MCF 10A (cell line): ENCODE measurements at places on chromosomes 16 and 17.

DNA sequence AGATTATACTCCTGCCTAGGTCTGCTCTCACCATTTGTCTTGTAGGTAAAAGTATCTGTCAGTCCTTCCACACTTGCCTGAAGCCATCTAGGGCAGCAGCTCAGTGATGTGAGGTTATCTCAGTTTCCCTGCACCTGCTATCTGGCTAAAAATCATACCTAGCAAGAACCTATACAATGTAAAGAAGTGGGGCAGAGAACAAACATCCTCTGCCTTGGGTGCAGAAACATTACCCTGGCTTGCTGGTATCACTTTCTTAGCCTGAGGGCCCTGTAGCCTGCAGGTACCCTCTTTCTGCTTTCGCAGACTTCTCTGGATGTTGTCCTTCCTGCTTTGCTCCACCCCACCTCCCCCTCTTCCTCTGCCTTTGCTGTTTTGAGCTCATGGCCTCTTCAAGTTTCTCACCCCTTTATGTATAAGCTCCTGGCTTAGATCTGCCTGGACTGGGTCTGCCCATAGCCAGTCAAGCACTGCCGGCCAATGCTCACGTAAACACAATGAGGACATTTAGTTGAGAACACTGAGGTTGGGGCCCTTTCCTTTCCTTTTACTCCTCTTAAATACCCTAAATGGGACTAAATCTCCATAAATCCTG is 8.7 kb upstream of the SDK2 start:
- no peak for DNase-seq

- DNase-seq: peak; percentile 26
Measured at GRCh38 chr17:66564992-66565465, 262.6 kb downstream of the PRKCA start.

- peak; percentile 34 for DNase-seq
Measured at GRCh38 chr16:79328402-79329165, 272.0 kb downstream of the MAF start.

- peak; percentile 38 for DNase-seq
Measured at GRCh38 chr16:46857368-46857945, 26.5 kb upstream of the C16orf87 start.

DNA sequence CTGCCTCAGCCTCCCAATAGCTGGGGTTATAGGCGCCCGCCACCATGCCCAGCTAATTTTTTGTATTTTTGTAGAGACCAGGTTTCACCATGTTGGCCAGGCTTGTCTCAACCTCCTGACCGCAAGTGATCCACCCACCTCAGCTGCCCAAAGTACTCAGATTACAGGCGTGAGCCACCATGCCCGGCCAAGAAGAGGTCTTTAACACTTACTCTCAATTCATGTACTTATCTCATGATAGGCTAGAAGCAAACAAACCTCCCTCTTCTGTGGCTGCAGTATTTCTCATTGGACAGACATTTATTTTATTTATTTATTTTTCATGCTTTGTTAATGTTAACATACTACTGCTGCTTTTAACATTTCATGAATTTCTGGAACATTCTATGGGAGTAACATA is 7.0 kb upstream of the NT5C start:
- DNase-seq: no peak

GRCh38 chr17:72602517-72603419 is 481.9 kb downstream of the SOX9 start:
- DNase-seq: peak; percentile 91

- no peak for DNase-seq
Measured at GRCh38 chr17:27747462-27748359, 52.6 kb downstream of the NOS2 start.

DNA sequence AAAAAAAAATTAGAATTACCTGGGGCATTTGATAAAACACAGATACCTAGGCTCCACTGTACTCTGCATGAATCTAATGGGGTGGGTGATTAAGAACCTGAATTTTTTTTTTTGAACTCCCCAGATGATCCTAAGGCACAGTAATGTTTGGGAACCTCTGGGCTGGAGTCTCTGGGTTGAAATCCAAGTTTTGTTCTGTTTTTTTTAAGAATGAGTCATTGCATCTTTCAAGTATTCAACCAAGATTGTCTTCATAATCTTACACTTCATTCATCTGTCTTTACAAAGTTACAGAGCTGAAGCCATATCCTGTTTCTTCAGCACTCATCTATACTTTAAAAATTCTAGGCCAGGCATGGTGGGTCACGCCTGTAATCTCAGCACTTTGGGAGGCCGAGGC is 52.6 kb downstream of the PIGL start:
- peak; percentile 28 for DNase-seq

DNA sequence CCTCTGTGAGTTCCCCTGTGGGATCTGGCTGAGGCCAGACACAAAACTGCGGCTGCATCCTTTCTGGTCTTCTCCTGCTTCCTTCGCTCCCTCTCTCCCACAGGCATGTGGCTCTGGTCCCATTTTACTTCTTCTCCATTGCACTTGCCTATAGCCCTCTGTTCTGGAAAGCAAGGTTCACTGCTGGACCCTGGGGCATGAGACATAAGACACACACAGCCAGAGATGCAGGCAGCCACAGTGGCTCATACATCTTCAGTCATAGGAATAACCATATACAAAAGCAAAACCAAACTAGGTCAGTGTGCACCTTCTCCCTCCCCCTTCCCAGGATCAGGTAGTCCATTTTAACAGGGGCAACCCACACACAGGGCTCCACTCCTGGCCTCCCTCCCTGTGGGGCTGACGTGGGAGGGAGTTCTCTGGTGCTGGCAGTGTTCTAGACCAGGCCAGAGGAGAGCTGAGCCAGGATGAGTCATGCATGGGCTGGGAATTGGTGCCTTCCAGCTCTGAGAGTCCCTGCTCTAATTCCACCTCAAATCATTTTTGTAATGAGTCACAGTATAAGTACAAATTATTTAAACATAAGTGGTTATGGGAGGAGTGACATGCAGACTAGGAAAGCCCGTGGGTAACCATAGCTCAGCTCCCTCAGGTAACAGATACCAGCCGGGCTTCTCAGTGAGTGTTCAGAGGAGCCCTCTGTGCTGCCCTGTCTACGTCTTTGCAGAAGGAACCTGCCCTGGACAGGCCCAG is 58.0 kb downstream of the ASIC2 start:
- DNase-seq: peak; percentile 95

- DNase-seq: no peak
Measured at GRCh38 chr17:42178817-42179216, 2.1 kb downstream of the KCNH4 start.

- no peak for DNase-seq
Measured at GRCh38 chr16:50169555-50170096, 16.5 kb downstream of the TENT4B start.

DNA sequence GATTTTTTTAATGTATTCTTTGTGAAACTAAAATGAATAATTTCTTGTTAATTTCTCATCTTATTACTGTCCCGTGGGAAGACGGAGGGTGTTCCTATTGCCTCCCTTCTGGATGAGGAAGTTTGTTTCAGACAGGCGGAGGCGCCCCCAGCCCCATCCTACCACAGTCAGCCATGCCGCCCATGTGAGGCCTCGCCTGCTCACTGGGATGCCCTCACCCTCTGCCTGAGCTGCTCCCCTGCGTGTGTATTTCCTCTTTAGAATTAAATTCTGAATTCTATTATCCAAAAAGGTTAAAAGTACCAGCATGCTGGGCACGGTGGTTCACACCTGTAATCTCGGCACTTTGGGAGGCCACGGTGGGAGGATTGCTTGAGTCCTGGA is 14.0 kb downstream of the KCTD2 start:
- no peak for DNase-seq

DNA sequence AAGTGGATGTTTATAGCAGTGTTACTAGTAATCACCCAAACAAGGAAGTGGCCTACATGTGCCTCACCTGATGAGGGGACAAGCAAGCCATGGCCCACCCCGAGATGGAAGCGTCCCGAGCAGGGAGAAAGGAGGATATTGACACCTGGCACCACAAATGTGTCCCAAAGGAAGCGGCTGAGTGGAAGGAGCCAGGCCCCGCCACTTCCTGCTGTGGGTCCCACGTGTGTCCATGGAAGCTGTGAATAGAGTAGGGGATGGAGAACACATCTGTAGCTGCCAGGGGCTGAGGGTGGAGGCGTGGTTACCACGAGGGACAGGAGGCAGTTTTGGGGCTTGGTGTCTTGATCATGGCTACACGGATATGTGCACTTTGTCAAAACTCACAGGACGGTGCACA is 49.2 kb downstream of the KCNJ12 start:
- DNase-seq: no peak

DNA sequence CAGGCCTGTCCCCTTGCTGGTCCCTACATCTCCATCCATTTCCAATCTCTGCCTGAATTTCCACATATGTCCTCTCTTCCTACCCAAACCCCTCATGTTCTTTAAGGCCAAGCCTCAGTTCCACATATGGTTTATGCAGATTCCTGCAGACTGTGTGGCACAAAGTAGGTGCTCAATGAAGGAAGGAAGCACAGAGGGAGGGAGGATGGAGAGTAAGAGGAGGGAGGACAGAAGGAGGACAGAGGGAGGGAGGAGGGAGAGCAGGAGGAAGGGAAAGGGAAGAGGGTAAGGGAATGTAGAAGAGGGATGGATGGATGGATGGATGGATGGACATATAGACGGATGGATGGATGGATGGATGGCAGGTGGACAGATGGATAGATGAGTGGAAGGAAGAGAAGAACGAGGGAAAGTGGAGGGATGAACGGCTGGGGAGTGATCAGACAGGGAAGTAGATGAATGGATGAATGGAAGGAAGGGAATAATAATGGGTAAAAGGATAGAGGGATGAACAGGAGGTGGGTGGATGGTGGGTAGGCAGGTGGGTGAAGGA is 7.7 kb upstream of the KRT14 start:
- no peak for DNase-seq

GRCh38 chr17:38464723-38465390 is 36.6 kb downstream of the ARHGAP23 start:
- peak; percentile 77 for DNase-seq

GRCh38 chr17:64007838-64008282 is 9.7 kb downstream of the PRR29 start:
- no peak for DNase-seq

DNA sequence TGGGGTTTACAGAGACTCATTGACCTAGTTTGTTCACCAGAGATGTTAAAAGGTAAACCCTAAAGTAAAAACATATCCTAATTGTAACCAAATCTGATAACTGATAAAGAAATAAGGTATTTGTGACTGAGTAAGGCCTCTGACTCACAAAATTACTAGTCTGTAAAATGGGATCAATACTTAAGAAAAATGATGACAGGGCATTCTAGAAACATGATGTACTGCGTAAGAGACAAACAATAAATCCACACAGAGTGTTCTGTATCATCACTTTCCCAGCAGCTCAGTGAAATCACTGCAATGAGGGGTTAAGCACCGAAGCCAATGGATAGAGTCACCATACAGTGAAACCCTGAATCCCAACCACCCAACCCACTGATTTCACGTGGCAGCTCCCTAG is 91.5 kb downstream of the VPS53 start:
- no peak for DNase-seq

DNA sequence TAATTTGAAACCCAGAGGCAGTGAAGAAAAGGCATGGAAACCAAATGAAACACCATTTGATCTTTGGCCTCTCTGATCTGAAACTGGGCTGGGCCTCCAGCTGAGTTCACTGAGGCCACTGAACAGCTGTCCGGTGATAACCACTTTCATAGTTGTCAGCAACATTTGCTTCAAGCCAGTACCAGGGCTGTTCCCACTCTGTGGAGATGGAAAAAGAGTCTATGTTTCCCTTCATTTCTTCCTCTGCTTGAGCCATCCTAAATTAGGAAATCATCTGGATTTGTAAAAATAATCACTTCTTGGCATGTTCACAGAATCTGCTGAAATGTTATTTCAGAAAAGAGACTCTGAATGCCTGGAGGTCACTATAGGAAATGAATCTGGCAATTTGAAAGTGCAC is 119.3 kb downstream of the STX8 start:
- DNase-seq: no peak

- DNase-seq: no peak
Measured at GRCh38 chr16:25013751-25014499, 1.2 kb downstream of the ARHGAP17 start.

DNA sequence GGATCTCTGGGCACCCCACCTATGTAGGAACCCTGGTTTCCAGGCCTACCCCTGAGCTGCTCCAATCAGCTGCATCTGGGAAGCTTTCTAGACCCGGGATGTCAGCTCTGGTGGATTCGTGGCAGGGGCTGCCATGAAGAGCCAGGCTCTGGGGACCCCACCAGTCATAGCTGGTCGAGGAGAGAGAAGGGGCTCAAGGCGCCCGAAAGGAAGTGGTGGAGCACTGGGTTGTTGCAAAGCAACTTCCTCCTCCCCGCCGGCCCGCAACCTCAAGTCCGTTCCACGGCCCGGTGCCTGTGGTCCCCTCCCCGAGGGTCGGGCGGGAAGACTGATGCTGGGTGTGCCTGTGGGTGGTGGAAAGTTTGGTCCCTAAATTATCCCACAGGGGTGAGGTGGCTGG is 10.2 kb downstream of the TBKBP1 start:
- DNase-seq: no peak

GRCh38 chr16:90078579-90078895 is 1.4 kb upstream of the PRDM7 start:
- DNase-seq: no peak
